ENCODE measurements at places on chromosomes 1 and 21.

GRCh38 chr1:221839782-221840395 lies 98.0 kb upstream of the DUSP10 start:
- DNase-seq: peak; percentile 46

- DNase-seq: no peak
These were observed 17.1 kb upstream of the UBXN10 start for GRCh38 chr1:20168564-20169491.

GRCh38 chr1:180256341-180257027 lies 26.4 kb downstream of the LHX4 start:
- no peak for DNase-seq

- no peak for DNase-seq
These were observed 251.8 kb upstream of the VAMP3 start for GRCh38 chr1:7519181-7519860.

- no peak for DNase-seq
These were observed 11.2 kb downstream of the PRMT2 start for GRCh38 chr21:46646541-46647154.

- DNase-seq: no peak
These were observed 43.4 kb downstream of the IGSF5 start for GRCh38 chr21:39788383-39788782.

DNA sequence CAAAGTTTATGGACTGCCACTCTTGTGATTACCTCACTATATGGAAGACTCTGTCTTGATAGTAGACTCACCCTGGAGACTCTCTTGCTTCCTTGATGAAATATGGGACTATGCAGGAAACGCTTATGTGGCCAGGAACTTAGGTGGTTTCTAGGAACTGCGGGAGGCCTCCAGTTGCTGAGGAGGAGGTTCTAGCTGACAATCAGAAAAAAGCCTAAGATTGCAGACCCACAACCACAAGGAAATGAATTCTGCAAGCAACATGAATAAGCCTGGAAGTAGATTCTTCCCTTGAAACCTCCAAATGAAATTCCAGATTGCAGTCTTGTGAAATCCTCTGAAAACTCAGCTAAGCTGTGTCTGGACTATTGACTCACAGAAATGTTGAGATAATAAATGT lies 88.9 kb upstream of the COL11A1 start:
- no peak for DNase-seq

DNA sequence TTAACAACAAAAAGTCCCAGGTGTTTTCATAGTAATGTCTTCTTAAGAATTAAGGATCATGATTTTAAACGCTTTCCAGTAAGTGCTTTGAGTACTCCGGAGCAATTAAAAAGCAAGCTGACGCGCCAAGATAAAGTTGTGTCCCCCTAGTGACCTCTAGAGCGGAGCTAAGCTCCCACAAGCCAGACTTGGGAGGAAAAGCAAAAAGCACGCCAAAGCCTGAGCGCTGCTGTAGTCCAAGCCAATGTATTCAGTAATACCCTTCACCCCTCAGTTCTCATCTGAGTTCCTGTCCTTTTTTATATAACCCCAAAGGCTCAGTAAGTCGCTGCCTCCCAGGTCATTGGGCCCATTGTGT lies 3.5 kb upstream of the SLC44A5 start:
- peak; percentile 4 for DNase-seq

DNA sequence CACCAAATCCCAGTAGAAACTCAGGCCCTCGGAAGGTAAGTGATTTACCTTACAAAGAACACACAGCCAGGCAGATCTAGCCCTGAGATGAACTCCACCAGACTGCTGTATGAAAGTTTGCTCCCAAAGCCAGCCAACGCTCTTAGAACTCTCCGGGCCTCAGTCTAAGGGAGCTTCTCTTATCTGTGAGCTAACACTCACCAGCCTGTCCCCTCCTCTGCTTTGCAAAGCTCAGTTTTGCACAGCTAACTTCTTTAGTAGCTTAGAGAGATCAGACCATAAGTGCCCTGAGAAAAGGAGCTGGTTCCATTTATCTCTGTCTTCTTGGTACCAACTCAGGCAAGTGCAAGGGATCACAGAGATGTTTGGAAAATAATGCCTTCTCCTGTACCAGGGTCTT lies 195.8 kb upstream of the JUN start:
- no peak for DNase-seq

DNA sequence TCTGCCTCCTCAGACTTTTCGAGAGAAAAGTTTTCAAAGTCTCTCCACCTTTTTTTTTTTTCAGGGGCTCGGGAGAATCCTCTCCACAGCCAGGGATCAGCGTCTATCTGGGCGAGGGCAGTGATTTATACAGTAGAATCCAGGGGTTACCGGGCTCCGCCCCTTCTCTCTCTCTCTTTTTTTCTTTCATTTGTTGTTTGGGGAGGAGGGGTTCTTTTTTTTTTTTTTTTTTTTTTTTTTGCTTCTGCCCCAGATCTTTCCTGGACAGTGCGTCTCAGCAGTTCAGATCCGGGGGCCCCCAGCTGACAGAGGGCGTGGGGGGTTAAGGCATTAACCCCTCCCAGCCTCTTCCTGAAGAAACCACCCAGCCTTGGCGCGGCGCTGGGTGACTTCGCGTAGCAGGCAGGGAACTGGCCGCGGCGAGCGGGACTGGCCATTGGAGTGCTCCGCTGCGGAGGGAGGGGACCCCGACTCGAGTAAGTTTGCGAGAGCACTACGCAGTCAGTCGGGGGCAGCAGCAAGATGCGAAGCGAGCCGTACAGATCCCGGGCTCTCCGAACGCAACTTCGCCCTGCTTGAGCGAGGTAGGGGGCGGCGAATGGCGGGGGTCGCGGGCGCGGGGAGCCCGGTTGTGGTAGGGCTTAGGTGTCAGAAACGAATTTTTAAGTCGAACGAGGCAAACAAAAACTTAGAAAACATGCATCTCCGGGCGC lies at the start of gene S1PR1:
TSS of gene S1PR1 (plus strand) at position 504 of the 713 bp plus-strand sequence. CDS start 1,966 bp downstream, outside the sequence.
- peak; percentile 34 for DNase-seq

GRCh38 chr1:57296726-57297250 lies 127.1 kb downstream of the DAB1 start:
- no peak for DNase-seq

DNA sequence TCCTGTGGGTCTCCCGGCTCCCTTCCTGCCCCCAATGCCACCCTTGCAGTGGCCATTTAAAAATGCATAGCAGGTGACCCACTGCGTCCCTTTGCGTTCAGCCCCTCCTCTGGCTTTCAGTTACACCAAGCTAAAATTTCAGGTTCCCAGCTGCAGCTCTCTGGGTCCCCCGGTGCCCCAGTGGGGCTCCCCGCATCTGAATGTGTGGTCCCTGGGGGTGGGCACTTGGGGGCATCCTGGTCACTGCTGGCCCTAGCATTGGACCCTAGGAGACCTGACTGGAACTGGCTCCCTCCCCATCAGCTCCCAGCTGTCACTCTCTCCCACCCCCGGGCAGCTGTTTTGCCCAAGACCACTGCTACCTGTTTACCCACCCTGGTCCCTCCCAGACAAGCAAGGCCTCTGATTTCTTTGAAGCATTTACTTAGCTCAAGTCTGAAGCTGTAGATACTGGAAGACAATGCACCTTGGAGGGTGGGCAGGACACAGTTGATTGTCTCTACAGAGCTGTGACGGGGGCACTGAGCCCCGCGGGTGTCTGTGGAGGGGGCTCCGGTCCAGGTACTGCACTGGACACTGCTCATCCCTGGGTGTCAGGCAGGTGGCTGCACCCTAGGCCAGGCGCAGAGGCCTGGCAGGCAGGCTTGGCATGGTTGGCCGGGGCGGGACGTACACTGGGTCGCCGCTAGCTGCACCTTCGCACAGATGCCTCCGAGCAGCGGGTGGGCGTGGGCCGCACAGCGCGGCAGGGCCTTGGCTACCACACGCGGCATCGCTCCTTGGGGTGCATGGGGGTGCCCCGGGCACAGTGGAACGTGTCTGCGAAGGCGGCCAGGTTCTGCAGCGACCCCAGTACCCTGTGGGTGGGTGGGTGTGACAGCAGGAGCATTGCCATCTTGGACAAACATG lies 3.9 kb downstream of the PRXL2B start:
- no peak for DNase-seq

DNA sequence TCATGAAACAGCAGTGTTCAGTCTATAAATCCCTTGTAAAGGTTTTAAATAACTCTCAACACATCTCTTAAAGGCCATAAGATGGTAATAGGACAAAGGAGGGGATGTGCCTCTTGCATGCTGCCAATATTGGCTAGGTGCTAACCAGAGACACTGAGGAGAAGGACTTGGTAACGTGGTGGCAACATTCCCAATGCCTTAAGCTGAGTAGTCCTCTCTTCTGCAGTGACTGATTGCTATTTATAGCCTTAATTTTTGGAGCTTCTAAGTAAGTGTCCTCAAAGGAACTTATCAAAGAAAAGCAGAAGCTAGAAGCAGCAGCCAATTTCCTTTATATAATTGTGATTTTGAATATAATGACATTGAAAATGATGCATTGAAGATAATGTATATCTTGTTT lies 63.0 kb downstream of the DPT start:
- no peak for DNase-seq

- DNase-seq: no peak
These were observed 24.7 kb upstream of the RWDD3 start for GRCh38 chr1:95209291-95209690.

DNA sequence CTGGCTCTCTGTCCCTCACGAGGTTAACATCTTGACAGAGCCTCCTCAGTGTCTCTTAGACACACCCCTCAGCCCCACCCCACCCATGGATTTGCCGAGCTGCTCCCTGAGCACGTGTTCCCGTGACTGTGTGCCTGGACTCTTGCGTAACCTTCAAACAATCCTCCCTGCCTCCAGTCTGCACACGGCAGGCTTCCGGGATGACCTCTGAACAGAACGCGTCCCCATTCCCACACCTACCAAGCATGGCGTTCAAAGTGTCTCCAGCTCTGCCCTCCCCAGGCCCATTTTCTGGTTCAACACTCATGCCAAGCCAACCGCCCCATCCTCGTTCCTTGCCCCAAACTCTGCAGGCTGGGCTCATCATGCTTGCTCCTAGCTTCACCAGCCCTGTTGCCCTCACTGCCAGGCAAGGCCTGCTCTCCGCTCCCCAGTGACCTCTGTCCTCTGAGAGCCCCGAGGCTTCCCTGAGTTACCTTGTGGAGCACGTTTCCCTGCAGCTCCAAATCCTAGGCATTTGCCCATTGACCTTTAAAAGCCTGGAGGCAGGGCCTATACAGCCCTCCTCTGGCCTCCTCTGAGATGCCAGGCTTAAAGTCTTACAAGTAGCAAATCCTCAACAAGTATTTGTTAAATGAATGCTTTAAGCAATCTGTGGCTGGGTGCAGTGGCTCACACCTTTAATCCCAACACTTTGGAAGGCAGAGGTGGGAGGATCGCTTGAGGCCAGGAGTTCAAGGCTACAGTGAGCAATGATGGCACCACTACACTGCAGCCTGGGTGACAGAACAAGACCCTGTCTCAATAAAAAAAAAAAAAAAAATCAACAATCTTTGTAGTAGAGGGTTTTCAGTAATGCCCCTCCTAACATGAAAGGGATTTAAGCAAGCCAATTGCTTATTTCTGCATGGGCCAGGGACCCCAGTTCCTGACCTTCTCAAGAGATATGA lies 5.0 kb downstream of the AGT start:
- no peak for DNase-seq

DNA sequence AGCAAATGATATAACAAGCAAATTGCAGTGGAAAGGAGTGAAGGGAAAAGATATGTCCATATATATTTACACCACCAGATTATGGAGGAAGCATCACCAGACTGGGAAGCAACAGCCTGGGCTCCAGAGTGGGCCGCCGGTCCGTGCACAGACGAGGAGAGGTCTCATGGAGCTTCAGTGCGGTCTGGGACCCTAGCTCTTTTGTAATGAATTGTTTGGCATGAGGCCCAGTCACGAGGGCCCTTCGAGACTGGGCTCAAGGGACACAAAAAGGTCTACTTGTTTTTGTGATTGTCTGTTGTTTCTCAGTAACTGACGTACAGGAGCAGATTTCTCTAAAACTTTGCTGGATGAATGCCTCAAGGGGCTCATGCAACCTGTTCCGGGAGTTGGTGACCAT lies 12.9 kb upstream of the STUM start:
- no peak for DNase-seq
